ENCODE measurements at places on chromosomes 7 and 10.

DNA sequence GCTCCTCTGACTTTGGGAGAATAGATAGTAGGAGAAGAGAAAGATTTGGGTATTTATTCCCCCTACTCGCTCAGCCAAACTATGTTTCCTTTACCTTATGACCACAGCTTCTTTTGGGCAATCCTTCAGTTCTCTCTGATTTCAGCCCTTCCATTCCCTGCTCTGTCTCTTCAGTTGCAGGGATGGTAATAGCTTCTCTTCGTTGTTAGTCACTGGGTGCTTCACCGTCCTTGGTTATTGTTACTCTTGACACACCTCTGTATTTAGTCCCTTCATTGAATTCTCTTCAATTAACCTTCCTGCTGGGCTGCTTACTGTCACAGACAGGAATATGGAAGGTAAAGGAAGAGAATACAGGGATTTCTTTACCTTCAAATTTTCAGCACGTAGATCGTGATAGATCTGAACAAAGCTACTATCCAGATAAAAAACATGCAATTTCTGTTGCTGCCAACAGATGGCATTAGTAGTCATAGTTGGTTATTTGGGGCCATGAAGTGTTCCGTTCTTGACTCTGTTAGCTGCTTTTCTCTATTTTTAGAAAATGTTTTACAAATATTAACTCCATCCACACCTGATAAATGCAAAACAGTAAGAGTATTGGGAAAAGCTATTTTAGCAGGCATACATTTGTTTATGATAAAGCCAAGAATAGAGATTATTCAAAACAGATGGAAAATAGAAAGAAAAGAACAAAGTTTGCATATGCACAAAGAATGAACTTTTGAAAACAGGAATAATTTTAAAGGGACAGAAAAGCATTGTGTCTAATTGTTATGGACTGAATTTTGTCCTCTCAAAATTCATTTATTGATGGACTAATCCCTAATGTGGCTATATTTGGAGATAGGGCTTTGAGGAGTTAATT, 14.0 kb upstream of the PTTG1IP2 start:
- peak; percentile 10 for DNase-seq

GRCh38 chr10:78231939-78232338, 198.3 kb downstream of the RPS24 start:
- peak; percentile 13 for DNase-seq

DNA sequence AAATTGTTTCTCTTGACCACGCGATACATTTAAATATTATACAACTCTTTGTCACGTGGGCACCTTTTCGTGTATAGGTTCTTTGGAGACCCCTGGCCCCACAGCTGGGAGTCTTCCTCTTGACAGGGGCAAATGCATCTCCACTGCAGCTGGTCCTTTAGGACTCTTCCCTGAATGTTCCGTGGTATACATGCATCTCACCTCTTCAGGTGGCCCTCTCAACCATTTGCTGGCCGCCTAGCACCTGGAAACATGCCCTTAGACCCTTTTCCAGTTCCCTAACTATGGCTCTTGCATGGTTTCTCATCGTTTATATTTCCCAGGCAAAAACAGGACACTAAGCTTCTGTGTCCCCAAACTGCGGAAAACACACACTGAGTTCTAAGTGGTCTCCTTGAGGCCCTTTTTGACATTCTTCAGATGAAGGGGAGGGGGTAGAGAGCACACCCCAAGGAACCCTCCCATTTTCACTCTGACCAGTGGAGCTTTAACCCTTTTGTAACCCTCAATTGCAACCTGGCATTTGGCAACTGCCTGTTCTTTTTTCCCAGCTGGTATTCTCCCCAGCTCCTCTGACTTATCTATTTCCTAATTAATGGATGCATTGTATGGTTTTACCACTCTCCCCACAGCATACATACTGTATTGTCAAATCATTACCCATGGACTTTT, 20.6 kb downstream of the HNRNPA2B1 start:
- no peak for DNase-seq

DNA sequence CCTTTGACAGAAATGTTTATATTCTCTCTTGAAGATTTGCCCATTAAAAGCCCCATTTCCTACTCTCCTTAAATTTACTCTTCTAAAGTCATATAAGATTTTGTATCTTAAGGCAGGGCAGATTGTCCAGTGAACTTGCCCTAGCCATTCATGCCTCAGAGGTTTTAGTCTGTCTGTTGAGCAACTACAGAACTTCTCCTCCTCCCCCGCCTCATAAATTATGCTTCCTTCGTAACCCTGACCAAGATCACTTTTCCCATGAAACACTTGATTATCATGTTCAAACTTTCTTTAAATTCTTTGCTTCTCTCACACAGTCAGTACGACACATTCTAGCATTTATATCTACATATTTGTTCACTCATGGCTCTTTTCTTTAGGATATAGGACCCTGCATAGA, 621.3 kb downstream of the ANKRD7 start:
- DNase-seq = no peak

- DNase-seq = no peak
These were observed 169.6 kb downstream of the ZNF365 start for GRCh38 chr10:62543571-62544355.

DNA sequence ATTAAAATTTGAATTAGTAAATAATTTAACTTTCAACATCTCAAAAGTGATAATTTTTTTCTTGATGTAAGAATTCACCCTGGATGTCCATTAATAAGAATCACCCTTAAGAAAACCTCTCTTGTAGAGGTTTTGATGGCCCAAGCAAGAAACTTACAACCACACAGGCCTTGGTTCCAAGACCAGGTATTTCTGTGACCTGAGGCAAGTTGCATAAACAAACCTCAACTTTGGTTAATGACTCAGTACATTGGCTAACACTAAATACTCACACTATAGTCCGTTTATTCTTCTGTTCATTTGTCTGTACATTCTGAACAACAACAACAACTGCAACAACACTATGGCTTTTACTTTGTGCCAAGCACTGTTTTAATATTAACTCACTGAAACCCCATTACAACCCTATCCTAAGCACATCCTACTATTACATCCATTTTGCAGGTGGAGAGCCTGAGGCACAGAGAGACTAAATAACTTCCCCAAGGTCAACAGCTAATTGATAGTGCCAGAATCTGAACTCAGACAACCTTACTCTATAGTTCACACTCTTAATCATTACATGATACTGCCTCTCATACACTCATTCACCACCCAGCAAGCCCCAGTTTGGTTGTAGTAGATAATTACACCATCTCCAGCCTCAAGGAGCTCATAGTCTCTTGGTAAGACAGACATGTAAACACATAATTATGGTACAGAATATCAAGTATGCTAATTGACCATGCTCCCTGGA, 6.6 kb downstream of the ANK3 start:
- no peak for DNase-seq

DNA sequence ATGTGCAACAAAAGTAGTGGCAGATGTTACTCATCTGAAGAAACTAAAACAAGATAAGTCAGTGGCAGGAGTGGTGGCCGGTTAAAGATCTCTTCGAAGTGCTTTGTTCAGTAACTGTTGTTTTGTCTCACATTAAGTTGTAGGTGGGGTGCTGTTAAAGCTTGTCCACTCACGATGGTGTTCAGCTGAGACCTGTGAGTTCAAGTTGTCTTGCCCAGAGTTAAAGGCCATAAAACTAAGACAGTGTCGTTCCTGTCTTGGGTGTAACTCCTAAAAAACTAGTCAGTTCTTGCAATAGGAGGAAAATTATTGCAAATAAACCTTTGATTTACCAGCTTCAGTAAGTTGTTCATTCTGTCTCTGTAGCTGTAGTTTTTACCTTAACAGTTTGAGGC, 857 bp upstream of the FOXP2 start:
- DNase-seq = no peak

DNA sequence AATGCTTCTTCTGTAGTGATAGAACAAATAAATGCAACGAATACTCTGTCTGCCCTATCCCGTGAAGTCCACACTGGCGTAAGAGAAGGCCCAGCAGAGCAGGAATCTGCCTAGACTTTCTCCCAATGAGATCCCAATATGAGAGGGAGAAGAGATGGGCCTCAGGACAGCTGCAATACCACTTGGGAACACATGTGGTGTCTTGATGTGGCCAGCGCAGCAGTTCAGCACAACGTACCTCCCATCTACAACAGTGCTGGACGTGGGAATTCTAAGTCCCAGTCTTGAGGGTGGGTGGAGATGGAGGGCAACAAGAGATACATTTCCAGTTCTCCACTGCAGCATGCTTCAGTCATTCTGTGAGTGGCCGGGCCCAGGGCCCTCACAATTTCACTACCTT, 45.8 kb downstream of the FIGNL1 start:
- DNase-seq = no peak

- no peak for DNase-seq
These were observed 23.4 kb downstream of the FAM107B start for GRCh38 chr10:14751014-14751896.

GRCh38 chr7:125661-126060, 66.7 kb upstream of the FAM20C start:
- no peak for DNase-seq
